Right atrium auricular region (tissue), 2 donors: ENCODE measurements at places on chromosomes 2 and 18. TPM values are rescaled to one million over a fixed set of nuclear protein-coding genes. Genes with fewer than 3 reads are reported as not detected.

Gene LCT
- total RNA-seq: not detected

Gene MERTK
- total RNA-seq: 4.9 TPM

Gene GALNT5
- 0.67 TPM for total RNA-seq

Gene SDC1
- 0.24 TPM for total RNA-seq

Gene GLI2
- 1.5 TPM for total RNA-seq

Gene LGALSL
- total RNA-seq: 15.4 TPM

Gene PIEZO2
- 0.63 TPM for total RNA-seq

Gene MYO7B
- total RNA-seq: 0.52 TPM

Gene VPS4B
- total RNA-seq: 16.4 TPM

Gene CNGA3
- not detected for total RNA-seq

Gene ZSWIM2
- not detected for total RNA-seq

Gene TMEM200C
- 0.26 TPM for total RNA-seq

Gene SPEG
- total RNA-seq: 90.8 TPM

Gene PLCL1
- total RNA-seq: 26.8 TPM

Gene RTP5
- not detected for total RNA-seq

Gene RGPD3
- 0.48 TPM for total RNA-seq

Gene CDH7
- not detected for total RNA-seq

Gene KIAA2012
- not detected for total RNA-seq

Gene DOK6
- 2.0 TPM for total RNA-seq
